GM13976 (cell line): ENCODE measurements at places on chromosomes 5 and 9.

DNA sequence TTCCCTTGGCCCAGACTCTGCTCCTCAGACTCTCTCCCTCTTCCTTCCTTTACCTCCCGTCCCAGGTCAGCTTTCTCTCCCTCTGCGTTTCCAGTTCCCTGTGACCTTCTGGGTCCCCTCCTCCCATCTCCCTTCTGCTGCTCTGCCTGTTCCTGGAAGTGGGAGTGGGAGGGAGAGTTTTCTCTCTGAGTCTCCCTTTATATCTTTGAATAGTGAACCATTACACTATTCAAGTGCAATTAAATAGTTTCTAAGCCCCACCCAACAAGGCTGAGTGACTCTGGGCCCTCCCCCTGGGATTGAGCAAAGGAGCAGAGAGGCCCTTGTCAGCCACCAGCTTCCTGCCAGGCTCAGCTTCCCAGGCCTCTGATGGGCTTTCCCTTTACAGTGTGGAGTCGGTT, 34.8 kb downstream of the THBS4 start:
- DNase-seq = no peak

- DNase-seq = no peak
Observed at GRCh38 chr9:15670894-15671293, 118.1 kb downstream of the CCDC171 start.

DNA sequence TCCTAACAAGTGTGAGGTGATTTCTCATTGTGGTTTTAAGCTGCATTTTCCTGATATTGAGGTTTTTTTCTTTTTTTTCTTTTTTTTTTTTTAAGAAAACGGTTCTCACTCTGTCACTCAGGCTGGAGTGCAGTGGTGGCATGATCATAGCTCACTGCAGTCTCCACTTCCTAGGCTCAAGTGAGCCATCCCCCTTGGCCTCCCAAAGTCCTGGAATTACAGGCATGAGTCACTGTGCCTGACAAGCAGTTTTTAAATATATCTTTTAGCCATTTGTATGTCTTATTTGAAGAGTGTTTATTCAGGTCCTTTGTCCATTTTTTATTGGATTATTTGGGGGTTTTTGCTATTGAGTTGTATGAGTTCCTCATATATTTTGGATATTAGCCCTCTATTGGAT, 53.8 kb downstream of the GCNT1 start:
- no peak for DNase-seq

DNA sequence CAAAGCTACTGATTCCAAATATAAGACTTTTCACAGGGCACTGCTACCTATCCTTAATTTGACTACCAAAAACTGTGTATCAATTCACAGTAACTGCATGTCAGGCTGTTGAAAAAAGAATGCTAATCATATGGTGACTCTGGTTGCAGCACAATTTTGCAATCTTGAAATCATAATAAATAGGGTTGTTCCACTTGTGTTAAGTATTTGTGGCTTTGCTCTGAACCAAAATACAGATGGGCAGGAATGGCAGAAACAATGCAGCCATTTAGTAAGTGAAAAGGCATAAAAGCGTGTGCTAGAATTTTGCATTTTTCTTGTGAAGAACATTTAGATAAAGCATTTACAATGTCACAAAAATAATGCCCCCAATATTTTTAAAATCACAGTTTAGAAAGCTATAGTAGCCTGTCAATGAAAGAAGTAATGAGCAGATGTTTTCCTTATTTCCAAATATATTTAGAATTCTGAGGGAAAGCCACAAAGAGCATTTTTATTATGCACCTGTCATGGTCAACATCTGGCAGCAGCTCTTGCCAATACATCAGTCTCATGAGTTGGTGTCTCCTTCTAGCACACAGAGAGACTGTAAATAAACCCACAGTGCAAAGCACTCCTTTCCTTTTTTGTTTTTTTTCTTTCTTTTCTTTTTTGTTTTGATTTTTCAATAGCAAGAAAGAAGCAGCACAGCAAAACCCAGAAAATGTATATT, 54.8 kb upstream of the PAM start:
- DNase-seq = no peak

- no peak for DNase-seq
Observed at GRCh38 chr9:35629597-35629996, 11.4 kb upstream of the CD72 start.
